GM10248 (cell line): ENCODE measurements at places on chromosomes 3 and 15.

- DNase-seq: no peak
Measured at GRCh38 chr3:193716150-193716549, 123.1 kb downstream of the OPA1 start.

- no peak for DNase-seq
Measured at GRCh38 chr15:94233441-94233840, 2.1 kb downstream of the MCTP2 start.

DNA sequence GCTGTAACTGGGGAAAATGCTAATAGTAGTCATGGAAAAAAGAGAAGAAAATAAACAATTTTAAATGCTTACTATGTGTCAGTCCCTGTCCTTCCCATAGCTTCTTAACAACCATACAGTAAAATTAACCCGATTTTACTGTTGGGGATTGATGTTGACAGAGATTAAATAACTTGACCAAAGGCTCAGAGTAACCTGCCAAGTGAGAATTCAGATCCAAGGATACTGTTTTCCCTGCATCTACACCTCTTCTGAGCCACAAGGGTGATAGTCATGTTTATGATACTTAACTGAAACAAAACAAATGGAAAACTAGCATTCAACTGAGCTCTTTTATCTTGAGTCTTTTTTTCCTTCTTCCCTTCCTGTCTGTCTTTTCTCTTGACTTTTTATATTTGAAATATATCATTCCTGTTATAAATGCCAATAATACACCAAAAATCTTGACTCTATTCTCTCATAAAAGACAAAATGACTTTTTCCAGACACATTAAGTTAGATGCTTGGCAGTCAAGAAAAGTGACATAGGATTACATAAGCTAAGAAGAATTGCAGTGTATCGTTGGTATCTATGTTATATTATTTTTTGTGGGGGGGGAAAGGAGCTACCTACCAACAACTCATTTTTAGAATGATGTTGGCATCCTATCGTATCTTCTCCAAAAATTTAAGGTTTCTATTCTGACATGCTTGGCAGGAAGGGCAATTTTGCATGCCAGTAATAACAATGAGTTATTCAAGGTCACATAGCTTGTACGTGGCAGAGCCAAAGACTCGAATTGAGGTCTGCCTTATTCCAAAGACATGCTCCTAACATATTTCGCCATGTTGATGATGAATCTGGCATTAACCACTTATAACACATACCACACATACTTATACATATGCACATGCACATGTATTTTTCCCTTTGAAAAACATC lies 306.6 kb upstream of the KCNH8 start:
- DNase-seq: no peak

- no peak for DNase-seq
Measured at GRCh38 chr15:36763685-36764084, 184.3 kb downstream of the CDIN1 start.

DNA sequence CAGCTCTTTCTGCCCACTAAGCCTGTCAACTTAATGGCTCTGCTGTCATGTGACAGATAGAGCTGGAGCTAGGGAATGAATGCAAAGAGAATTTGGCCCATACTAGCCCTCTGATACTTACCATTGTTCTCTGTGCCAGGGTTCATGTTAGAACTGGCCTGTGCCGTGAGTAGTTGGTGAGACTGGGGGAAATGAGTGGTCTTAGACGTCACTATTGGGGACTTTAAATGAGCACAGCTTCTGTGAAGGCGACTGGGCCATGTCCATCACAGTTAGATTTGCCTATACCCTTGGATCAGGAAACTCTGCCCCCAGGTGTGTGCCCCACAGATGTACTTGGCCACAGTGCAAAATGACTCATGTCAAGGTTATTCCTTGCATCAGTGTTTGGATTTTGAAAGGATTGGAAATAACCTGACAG lies 124.9 kb downstream of the PTPRG start:
- DNase-seq: no peak

- DNase-seq: no peak
Measured at GRCh38 chr3:40057077-40057476, 247.7 kb downstream of the MYRIP start.

DNA sequence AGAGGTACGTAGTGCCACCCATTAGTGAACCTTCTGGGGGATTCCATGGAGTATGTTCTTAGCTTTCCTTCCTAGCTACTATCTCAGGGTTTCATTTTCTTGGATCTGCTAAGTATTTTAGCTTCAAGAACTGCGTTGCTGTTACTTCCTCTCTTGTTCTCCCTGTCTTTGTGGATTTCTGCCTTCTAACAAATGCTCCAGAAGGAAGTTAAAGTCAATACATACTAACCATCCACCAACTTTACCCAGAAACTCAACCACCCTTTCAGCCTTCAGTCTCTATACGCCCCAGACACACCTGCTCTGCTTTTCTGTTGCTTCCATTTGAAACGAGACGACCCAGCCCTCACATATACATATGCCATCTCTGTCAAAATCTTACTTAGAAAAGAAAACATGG lies 2.4 kb upstream of the KLF13 start:
- no peak for DNase-seq

- peak; percentile 28 for DNase-seq
Measured at GRCh38 chr15:63238796-63239195, 38.6 kb upstream of the APH1B start.

GRCh38 chr3:184352149-184352785 lies 9.1 kb downstream of the CLCN2 start:
- DNase-seq: no peak

DNA sequence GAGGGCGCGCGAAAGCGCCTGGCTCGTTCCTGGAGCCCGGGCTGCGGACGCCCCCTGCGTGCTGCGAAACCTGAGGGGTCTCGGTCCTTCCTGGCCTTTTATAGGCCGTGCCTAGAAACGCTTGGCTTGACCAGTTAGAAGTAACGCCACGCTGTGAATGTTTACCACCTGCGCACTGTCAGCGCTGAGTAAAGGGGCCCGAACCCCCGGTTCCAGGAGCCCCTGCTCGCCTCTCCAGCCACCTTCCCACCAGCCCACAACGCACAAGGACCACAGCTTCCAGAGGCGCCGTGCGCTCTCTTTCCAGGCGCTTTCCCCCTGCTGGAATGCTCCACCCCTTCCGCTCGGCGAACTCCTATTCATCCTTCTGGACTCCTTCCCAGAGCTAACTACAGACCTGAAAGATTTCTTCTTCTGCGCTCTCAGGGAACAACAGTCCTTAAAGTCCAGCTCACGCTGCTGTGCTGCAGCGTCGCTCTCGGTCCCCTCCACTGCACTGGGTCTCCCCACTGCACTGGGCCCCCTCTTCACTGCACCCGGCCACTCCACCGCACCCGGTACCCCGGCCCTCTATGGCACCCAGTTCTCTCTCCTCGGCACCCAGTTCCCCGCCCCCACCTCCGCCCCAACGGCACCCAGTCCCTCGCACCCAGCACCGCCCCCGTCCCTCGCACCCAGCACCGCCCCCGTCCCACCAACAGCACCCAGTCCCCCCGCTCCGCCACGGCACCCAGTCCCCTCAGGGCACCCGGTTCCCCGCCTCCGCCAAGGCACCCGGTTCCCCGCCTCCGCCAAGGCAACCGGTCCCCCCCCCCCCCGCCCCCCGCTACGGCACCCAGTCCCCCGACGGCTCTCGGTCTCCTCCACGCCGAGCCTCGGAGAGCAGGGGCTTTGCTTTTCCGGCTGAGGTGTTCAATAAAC lies 69.8 kb downstream of the SQOR start:
- no peak for DNase-seq

GRCh38 chr3:81676706-81677456 lies 84.6 kb downstream of the GBE1 start:
- DNase-seq: no peak

GRCh38 chr15:93587059-93587521 lies 498.1 kb upstream of the RGMA start:
- DNase-seq: no peak

GRCh38 chr15:61989667-61990066 lies 70.6 kb downstream of the VPS13C start:
- DNase-seq: no peak

DNA sequence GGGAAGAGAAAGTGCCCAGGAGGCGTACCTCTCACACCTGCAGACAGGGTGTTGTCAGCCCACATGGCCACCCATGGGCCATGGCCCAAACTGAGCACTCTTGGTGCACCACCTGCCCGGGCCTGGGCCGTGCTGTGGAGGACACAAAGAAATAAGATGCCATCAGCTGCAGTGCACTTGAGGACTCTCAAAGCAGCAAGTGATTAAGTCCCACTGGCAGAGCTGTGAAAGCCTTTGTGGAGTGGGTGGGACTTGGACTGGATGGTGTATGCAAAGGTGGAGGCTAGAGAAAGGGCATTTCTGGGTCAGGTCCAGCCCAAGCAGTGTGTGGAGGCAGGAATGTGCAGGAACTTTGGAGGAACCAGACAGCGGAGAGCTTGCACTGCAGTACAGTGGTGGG lies 122.3 kb downstream of the MEGF11 start:
- no peak for DNase-seq

DNA sequence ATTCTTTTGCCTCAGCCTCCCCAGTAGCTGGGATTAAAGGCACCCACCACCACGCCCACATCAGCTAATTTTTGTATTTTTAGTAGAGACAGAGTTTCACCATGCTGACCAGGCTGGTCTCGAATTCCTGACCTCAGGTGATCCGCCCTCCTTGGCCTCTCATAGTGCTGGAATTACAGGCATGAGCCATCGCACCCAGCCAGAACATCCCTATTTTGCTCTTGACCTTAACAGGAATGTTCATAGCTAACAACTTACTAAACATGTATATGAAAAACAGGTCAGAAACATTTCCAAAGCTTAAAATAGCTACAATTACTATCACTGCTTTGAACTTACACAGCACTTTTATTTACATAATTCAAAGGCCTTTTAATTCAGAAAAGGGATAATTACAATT lies 33.7 kb downstream of the UQCC5 start:
- no peak for DNase-seq

DNA sequence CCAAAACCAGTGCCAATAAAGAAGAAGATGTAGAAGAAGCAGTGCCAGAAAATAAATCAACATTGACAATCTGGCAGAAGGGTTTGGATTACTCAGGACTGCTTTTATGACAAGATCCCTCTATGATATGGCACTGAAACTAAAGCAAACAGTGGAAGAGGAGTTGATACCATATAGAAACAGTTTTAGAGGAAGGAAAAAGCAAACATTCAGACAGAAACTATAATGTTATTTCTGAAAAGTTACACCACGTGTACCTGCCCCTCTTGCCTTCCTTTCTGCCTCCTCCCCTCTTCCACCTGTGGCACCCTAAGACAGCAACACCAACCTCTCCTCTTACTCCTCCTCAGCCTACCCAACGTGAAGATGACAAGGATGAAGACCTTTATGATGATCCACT lies 63.0 kb downstream of the SFMBT1 start:
- DNase-seq: no peak

DNA sequence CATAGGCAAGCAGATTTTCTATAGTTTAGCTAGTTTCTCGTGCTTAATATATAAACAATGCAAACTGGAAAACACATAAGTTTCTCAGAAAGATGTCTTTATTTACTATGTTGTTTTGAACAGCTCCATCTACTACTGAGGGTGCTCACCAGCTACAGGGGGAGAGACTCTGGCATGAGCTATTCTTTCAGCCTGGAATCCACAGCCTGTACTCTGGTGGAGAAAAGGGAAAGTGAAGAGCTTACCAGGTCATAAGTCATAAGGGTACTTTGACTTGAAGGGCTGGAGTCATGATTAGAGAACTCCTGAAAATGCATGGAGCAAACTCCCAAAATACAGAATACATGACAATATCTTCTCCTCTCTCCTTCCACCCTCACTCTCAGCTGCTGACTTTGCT lies 4.4 kb upstream of the AVEN start:
- DNase-seq: no peak

GRCh38 chr3:174431717-174432116 lies 427.4 kb upstream of the NAALADL2 start:
- DNase-seq: no peak

- no peak for DNase-seq
Measured at GRCh38 chr3:53074761-53075742, 29.2 kb upstream of the SFMBT1 start.

GRCh38 chr3:109532257-109533216 lies 195.2 kb upstream of the DPPA4 start:
- no peak for DNase-seq

GRCh38 chr3:194279701-194280360 lies 71.3 kb downstream of the CPN2 start:
- no peak for DNase-seq

- no peak for DNase-seq
Measured at GRCh38 chr15:70049701-70050301, 47.9 kb downstream of the TLE3 start.

GRCh38 chr15:60121845-60122244 lies 117.7 kb downstream of the FOXB1 start:
- no peak for DNase-seq
